DMS 273 treated with DMSO at 0.1 percent for 48 hours (cell line): ENCODE measurements at places on chromosomes 7 and 10.

DNA sequence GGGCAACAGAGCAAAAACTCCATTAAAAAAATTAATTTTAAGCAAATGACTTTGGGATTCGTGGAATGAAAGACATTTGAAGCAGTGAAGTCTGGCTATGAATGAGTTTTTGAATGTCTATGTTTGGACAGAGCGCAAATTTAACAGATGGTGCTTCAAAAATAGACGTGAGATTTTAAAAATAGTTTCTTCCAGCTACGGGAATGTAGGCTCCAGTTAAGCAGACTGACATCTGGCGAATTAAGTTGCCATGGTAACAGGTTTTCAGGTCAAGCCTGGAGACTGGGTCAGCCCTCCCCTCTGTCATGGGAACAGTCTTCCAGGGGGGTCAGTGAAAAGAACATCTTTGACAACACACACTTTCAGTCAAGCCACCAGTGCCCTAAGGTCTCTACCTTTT, 62.0 kb downstream of the MYOF start:
- DNase-seq = peak; percentile 81

GRCh38 chr10:69883310-69884023, 81.8 kb downstream of the COL13A1 start:
- no peak for DNase-seq

DNA sequence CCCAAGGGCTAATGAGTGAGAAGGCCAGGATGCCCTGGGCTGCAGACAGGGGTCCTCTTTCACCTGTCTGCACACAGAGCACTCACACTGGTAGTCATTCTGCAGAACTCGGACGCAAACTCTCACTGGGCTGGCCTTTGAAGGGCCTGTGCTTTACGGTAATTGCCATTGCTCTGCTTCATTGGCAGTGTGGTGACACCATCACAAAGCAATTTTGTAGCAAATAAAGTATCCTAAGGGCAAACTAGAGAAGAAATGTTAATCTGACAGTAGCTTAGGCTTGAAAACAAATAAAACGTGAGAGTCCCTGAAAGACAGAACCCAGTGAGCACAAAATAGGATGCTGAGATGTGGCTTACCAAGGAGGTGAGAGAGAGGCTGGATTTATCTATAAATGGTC, 30.6 kb upstream of the FIGNL1 start:
- DNase-seq = no peak

GRCh38 chr10:112716924-112717413, 233.1 kb upstream of the TCF7L2 start:
- DNase-seq = no peak

DNA sequence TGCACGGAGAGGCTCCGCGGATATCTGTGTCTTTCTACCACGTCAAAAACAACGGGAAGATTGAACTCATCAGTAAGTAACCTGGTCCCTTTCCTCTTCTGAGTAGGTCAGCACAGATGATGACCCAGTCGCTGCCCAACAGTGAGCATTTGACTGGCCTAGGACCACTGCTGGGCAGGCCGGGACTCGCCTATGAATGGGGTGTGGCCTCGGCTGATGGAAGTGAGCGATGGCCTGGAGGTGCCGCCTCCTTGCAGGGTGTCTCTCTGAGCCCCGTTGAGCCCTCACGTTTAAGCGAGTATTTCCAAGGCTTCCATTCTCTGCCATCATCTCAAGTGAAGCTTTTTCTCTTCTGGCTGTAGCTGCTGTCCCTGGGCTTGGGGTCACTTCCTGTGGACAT, 18.1 kb downstream of the EIF3B start:
- no peak for DNase-seq

DNA sequence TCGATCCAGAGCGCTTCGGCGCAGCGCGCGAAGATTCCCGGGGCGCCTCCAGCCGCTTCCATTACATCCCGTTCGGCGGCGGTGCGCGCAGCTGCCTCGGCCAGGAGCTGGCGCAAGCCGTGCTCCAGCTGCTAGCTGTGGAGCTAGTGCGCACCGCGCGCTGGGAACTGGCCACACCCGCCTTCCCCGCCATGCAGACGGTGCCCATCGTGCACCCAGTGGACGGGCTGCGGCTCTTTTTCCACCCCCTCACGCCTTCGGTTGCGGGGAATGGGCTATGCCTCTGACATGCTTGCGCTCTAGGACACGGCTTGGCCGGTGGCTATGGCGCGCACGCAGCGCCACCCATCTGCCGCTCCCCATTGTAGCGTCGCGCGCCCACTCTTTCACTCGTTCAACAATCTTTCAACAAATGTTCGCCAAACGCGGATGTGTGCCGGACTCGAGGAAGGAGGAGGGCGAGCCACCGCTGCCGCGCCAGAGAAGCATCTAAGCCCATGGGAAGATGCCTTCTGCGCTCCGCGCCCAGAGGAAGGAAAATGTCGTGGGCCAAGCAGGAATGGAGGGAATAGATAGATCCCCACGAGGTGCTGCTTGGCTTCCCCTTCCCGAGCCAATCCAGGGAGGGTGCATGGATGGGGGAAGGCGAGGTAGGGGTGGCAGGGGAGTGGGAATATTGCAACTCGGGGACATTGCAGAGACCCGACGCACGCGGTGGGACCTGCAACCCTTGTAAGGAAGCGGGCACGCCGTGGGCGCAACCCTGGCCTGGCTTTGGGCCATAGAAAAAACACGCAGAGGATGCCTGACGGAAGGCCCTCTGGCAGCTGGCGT, 5.1 kb upstream of the CYP26A1 start:
- no peak for DNase-seq

GRCh38 chr10:480928-481552, 208.4 kb downstream of the DIP2C start:
- peak; percentile 3 for DNase-seq

DNA sequence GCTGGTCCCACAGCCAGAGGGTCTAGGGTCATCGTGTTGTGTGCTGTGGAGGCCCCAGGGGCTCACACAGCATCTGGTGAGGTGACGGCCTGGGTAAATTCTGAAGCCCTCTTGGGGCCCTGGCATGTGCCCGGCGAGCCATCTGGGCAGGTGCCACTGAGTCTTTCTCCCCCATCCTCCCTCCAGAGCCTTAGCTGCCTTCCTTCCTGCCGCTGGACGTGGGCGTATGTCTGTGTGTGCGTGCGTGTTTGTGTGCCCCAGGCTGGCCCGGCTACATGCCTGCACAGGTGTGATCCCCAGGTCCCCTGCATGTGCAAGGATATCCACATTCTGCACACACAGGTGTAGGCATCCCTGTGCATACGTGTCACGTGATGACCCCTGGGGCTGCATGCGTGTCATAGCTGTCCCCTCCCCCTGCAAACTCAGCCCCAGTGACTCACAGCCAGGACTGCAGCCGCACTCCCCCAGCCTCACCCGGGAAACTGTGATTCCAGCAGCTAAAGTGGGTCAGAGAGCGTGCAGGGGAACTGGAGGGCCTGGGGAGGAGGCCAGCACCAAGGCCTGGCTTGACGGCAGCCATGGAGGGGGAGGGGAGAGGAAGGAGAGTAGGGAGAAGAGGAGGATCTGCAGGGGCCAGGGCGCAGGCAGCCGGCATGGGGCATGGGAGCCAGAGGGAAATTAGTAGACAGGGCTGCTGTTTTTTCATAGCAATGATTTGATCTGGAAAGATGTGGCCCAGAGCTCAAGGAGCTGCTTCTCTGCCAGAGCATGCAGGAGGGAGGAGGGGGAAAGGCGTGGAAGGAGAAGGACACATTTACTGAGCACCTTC, 46.4 kb downstream of the ELFN1 start:
- DNase-seq = peak; percentile 54

DNA sequence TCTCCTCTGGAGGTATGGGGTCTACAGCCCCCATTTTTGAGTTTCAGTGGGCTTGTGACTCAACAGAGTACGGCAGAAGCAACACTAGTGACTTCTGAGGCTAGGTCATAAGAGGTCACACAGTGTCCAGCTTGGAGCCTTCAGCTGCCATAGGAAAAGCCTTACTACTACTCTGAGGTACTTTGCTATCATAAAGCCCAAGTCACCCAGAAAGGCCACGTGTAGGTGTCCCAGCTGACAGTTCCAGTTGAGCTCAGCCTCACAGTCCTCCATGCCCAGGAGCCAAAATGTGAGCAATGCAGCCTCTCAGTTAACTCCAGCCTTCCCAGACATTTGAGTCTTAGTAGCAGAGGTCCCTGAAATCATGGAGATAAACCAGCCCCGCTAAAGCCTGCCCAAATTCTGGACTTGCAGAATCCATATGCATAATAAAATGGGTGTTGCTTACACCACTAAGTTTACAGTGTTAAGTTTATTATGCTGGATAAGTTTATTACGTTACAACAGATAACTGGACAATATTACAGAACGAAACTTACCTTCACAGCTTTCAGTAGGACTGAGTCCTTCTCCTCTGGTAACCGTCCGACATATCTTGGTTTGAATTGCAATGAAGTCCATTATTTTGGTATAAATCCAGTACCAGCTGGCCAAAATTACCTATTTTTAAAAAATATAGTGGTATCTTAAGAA, 181.1 kb downstream of the AVL9 start:
- DNase-seq = no peak

- DNase-seq = no peak
Observed at GRCh38 chr10:57992321-57993077, 275.2 kb downstream of the IPMK start.

DNA sequence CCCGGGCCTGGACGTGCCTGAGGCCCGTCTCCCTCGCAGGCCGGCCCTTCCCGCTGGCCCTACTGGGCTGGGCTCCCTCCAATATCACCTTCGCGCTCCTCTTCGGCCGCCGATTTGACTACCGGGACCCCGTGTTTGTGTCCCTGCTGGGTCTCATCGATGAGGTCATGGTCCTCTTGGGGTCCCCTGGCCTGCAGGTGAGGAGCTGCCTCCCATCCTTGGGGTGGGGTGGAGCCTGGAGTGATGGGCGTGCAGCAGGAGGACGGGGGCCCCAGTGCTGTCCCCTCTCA, 2.1 kb downstream of the CYP2W1 start:
- DNase-seq = no peak

- no peak for DNase-seq
Observed at GRCh38 chr7:55545496-55545895, 26.8 kb downstream of the VOPP1 start.

DNA sequence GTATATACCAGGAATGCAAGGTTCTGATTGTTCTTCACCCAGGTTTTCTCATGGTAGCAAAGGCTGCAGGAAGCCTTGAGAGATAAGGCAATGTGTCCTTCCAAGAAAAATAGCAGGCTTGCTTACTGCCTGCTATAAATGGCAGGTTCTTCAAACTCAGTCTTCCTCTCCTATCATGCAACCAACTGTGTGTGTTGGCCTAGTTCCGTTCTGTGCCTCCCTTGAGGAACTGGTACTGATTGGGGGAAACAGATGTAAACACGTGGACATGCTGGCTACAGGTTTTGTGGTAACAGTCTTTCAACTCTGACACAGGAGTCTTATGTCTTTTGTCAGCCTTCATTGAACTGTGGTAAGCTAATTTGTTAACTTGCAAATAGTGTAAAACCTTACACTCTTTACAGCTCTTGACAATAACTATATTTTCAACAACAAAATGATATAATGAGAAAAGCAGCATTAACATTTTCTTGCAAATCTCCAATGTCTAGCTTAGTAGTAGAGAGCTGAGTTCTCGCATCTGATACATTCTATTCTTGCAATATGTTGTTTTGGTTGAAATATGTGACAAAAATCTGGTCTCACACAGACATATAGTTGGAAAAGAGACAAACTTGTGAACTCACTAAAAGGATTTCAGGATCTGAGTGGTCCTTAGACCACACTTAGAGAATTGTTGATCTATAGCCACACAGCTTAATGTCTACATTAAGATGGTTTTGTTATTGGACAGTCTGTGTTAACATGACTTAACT, 54.7 kb upstream of the LSM8 start:
- DNase-seq = no peak

GRCh38 chr7:84144480-84144879, 50.1 kb downstream of the SEMA3A start:
- no peak for DNase-seq

GRCh38 chr10:3950676-3951275, 165.8 kb upstream of the KLF6 start:
- no peak for DNase-seq

DNA sequence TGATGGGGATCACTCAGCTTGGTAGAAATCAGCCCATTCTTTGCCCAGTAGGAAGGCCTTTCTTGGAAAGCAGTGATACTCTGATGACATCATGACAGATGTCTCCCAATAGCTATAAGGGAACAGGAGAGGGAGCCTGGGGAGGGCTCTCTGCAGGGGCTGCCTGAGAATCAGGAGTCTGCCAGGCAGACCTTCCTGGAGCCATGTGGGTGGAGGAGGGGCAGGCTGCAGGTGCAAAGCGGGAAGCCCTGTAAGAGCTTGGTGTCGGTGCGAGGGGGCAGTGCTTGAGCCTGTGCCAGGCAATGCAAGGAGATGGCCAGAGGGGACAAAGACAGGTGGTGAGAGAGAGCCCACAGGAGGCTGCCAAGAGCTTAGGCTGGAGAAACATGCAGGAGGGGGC, 5.0 kb upstream of the TNS3 start:
- peak; percentile 50 for DNase-seq

DNA sequence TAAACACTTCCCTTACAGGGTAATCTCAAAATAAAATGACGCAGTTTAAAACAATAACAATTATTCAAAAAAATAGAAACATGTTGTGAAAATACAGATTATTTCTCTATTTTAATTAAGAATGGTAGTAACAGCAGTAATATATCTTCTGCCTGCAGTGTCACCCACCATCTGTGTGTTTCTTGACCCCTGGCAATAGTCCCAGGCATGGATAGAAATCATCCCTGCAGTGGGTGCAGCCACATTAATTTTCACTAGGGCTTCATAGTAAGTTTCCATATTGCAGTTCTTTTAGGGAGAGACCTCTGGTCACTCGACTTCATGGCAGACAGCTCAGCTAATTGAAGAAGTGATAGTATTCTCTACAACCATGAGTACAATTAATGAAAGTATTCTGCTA, 470.1 kb upstream of the TEX47 start:
- DNase-seq = no peak

- DNase-seq = no peak
Observed at GRCh38 chr10:114631666-114632417, 26.2 kb downstream of the ABLIM1 start.

DNA sequence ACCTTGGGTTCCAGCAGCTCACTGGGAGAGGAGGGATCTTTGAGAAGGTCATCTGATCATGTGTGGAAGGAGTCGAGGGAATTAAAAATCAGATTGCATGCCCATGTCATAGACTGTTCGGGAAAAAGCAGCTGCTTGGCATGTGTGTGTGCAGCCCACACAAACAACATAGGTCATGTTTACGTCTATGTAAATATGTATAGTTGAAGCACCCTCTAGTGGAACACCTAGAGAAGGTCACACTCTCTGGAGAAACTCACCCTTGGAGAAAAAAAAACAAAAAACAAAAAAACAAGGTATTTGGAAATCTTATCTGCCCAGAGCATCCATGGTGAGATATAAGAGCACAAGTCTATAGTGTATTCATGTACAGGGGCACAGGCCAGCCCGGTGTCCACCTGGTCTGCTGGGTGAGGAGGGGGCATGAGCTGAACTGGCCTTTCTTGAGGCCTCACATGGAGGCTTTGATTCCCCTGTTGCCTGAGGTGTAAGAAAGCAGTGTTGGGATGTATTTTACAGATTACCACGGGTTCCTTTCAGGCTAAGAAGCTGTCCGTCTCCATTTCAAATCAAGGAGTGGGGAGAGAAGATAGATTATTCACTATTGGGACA, 98.0 kb downstream of the NPY start:
- DNase-seq = peak; percentile 59
